Right atrium auricular region (tissue), 2 donors: ENCODE measurements at places on chromosomes 4 and X. TPM values are rescaled to one million over a fixed set of nuclear protein-coding genes. Genes with fewer than 3 reads are reported as not detected.

The DCAF8L2 gene
- not detected for total RNA-seq

DNA sequence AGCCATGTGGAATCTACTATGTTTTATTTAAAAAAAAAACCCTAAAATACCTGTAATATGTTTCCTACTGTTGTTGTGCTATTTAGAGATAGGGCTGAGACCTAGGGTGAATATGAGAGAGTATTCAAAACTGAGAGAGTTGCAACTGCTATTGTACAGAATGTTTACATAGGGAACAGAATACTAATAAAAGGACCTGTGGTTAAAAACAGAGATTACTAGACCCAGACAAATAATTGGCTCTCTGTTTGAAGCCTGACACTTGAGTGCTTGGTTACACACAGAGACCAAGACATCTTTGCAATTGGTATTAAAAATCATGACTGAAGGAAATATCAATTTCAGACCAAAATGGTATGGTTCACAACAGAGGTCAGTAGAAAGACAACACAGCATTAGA, 278.9 kb upstream of the GIMD1 start:
- H3K36me3 ChIP-seq, result no peaks in the 10 kb centered on the region
- no peaks in the 10 kb centered on the region for H3K27me3 ChIP-seq
- no peaks in the 10 kb centered on the region for H3K4me1 ChIP-seq
- H3K27ac ChIP-seq, result no peak overlapping the region
- DNase-seq, result no peak

DNA sequence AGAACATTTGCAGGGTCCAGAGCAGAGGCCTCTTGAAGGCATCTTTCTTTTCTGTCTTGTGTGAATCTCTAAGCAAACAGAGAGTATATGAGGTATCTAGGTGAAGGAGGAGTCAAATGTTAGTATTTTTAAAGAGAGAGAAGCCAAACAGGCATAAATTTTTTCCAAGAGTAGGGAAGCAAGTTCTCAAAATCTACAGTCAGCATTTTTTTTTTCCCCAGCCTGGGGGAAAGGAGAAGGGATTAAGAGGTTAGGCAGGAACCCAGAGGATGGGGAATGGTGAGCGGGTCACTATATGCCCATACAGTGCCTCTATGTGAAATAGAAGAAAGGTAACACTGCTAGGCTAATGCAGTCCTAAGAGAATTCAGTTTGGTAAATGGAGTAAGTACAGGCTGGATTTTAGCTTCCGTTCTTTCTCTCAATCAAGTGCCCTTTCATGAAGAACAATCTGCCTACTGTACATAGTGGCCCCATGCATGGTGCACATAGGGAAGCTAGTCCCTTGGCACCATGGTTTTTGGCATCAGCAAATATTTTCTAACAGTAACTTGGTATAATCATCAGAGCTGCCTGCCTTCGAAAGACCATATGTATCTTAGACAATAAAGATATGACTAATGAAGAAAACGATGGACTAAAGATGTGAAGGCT, 163.1 kb upstream of the MAB21L2 start:
- no peaks in the 10 kb centered on the region for H3K4me1 ChIP-seq
- no peak for DNase-seq
- H3K27me3 ChIP-seq, result no peaks in the 10 kb centered on the region
- H3K4me3 ChIP-seq, result no peak overlapping the region

The SHISA3 gene
- 14.5 TPM for total RNA-seq

- peaks cover 85% of the 10 kb centered on the region for H3K36me3 ChIP-seq
- H3K4me1 ChIP-seq, result no peaks in the 10 kb centered on the region
Measured at GRCh38 chr4:1987721-1988326, 20.9 kb downstream of the NELFA start.

GRCh38 chrX:8462488-8462887, 2.1 kb upstream of the VCX3B start:
- no peak overlapping the region for H3K4me3 ChIP-seq
- no peak overlapping the region for H3K27ac ChIP-seq
- no peaks in the 10 kb centered on the region for H3K4me1 ChIP-seq
- no peaks in the 10 kb centered on the region for H3K36me3 ChIP-seq
- no peak for DNase-seq

The NHS gene
- 2.0 TPM for total RNA-seq

The SORCS2 gene
- total RNA-seq, result 1.5 TPM

DNA sequence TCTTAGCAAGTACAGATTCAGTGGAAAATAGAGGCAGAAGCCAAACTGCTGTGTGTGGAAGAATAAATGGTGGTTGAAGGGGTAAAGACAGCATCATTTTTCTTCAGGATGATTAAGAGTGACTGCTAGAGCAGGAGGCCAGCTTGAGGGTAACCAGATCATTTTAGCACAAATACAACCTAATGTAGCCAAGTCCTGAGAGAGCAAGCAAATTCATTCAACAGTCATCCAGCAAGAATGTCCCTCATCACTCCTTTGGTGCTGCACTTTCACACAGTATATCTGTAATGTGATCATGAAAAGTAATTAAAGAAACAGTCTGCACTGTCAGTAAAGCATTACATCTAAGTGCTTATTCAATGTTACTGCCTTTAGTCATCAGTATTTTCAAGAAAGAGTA, 44.8 kb downstream of the NPFFR2 start:
- H3K27ac ChIP-seq, result no peak overlapping the region
- no peaks in the 10 kb centered on the region for H3K4me1 ChIP-seq
- no peaks in the 10 kb centered on the region for H3K36me3 ChIP-seq
- no peak overlapping the region for H3K4me3 ChIP-seq
- DNase-seq, result no peak

DNA sequence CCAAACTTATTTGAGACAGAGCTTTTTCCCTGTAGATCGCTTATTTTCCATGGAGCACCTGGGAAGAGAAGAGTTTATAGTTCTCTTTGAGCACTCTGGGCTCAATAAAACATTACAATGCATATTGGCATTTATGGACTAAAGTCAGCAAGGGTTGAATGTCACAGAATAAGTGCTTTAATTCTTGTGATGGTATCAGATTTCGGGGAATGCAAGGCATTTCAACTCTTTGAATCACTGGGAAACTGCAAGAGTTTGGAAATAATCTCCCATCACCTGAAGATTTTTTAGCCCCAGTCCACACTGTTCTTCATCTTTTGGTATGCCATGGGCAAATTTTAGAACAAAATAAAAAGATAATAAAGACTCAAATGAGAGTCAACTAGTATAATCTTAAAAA, 111.5 kb upstream of the WDFY3 start:
- H3K27me3 ChIP-seq, result no peaks in the 10 kb centered on the region
- H3K4me1 ChIP-seq, result no peaks in the 10 kb centered on the region
- no peak overlapping the region for H3K27ac ChIP-seq
- H3K4me3 ChIP-seq, result no peak overlapping the region
- no peak for DNase-seq

The PPARGC1A gene
- total RNA-seq, result 41.6 TPM

The NMU gene
- total RNA-seq, result not detected

GRCh38 chr4:122661176-122662160, 40.6 kb upstream of the IL21 start:
- peaks cover 7% of the 10 kb centered on the region for H3K4me1 ChIP-seq
- DNase-seq, result no peak
- H3K4me3 ChIP-seq, result no peak overlapping the region

GRCh38 chr4:59598330-59598618, 1601.9 kb upstream of the ADGRL3 start:
- no peak overlapping the region for H3K4me3 ChIP-seq
- H3K36me3 ChIP-seq, result no peaks in the 10 kb centered on the region
- H3K27ac ChIP-seq, result no peak overlapping the region

DNA sequence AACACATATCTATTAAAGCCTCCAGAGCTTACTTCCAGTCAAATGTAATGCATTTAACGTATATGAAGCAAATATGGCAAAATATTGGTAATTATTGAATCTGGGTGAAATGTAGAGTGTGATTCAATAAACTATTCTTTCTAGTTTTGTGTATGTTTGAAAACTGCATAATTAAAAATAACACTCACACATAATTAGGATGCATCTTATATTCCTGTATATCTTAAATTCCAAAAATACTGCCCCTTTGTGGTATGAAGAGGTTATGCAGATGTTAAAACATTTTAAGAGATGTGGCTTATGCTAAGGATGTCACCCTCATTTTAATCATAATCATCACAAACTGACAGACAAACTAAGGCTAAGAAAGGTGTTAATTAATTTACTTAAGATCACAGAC, 182.9 kb downstream of the COX18 start:
- no peak overlapping the region for H3K4me3 ChIP-seq
- H3K27ac ChIP-seq, result no peak overlapping the region
- no peak for DNase-seq

GRCh38 chrX:38095971-38096529, 89.7 kb downstream of the SYTL5 start:
- H3K27ac ChIP-seq, result no peak overlapping the region
- no peaks in the 10 kb centered on the region for H3K4me1 ChIP-seq
- H3K4me3 ChIP-seq, result no peak overlapping the region
- H3K27me3 ChIP-seq, result no peaks in the 10 kb centered on the region
- H3K36me3 ChIP-seq, result no peaks in the 10 kb centered on the region

DNA sequence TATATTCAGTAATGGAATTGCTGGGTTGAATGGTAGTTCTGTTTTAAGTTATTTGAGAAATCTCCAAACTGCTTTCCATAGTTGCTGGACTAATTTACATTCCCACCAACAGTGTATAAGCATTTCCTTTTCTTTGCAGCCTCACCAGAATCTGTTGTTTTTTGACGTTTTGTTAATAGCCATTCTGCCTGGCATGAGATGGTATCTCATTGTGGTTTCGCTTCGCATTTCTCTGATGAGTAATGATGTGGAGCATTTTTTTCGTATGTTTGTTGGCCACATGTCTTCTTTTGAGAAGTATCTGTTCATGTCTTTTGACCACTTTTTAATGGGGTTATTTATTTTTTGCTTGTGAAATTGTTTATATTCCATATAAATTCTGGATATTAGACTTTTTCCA, 13.6 kb upstream of the MAGED4B start:
- no peaks in the 10 kb centered on the region for H3K36me3 ChIP-seq
- no peaks in the 10 kb centered on the region for H3K27me3 ChIP-seq
- no peak for DNase-seq
- no peak overlapping the region for H3K4me3 ChIP-seq
- H3K4me1 ChIP-seq, result no peaks in the 10 kb centered on the region

DNA sequence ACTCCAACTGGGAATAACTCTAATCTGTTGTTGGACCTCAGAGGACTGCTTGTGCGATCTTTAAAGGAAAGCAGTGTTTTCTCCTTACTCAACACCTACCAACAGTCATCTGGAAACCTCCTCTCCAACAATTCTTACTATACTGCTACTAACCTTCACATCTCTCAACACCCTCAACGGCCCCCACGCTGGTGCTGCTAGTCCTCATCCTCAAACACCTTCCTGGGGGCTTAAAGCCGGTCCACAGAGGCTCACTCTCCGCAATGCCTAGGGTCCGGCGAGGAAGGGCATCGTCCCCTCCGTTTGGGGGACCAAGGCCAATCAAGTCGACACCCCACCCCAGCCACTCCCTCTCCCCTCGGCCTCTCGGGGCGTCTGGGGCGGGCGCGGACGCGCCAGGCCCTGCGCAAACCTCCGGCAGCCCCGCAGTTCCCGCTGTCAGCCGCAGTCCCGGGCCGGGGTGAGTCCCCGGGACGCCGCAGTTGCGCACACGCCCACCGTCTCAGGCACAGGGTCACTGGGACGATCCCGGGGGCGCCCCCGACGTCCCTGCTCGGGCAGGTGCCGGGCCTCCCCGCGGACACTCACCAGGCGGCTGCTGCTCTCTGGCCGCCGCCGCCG, 418 bp downstream of the TAB3 start:
- no peaks in the 10 kb centered on the region for H3K27me3 ChIP-seq
- no peaks in the 10 kb centered on the region for H3K36me3 ChIP-seq
- H3K27ac ChIP-seq, result peak overlapping the region; percentile 86
- peak overlapping the region; percentile 83 for H3K4me3 ChIP-seq

DNA sequence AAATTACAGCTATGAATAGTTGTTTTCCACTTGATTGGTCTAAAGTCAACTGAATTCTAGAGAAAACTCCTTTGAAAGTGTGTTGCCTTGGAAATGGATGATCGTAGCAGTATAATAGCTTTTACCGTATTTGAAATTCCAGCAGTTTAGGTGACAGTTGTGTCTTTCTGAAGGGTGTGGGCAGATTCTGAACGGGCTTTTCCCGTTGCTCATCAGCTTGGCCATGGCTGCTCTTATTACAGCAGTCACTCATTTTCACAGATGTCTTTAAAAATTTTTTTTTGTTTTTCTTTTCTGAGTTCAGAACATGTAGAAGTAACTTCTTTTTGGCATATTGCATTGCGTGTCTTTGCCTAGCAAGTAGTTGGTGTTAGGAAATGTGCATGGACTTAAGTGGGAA, 69.6 kb upstream of the SLC4A4 start:
- no peak overlapping the region for H3K27ac ChIP-seq
- H3K36me3 ChIP-seq, result no peaks in the 10 kb centered on the region
- H3K27me3 ChIP-seq, result no peaks in the 10 kb centered on the region
- H3K4me1 ChIP-seq, result peaks cover 13% of the 10 kb centered on the region

GRCh38 chr4:73862322-73862721, 6.9 kb upstream of the CXCL1 start:
- H3K4me3 ChIP-seq, result no peak overlapping the region
- no peaks in the 10 kb centered on the region for H3K4me1 ChIP-seq
- no peaks in the 10 kb centered on the region for H3K36me3 ChIP-seq
- DNase-seq, result no peak
- no peaks in the 10 kb centered on the region for H3K27me3 ChIP-seq

- no peaks in the 10 kb centered on the region for H3K36me3 ChIP-seq
- H3K27ac ChIP-seq, result no peak overlapping the region
- DNase-seq, result no peak
- H3K4me1 ChIP-seq, result no peaks in the 10 kb centered on the region
Measured at GRCh38 chr4:177371461-177371860, 61.8 kb downstream of the NEIL3 start.

The CLDN24 gene
- not detected for total RNA-seq

- H3K4me3 ChIP-seq, result no peak overlapping the region
- DNase-seq, result no peak
- H3K4me1 ChIP-seq, result no peaks in the 10 kb centered on the region
Measured at GRCh38 chr4:3442959-3443749, 1.4 kb downstream of the HGFAC start.

DNA sequence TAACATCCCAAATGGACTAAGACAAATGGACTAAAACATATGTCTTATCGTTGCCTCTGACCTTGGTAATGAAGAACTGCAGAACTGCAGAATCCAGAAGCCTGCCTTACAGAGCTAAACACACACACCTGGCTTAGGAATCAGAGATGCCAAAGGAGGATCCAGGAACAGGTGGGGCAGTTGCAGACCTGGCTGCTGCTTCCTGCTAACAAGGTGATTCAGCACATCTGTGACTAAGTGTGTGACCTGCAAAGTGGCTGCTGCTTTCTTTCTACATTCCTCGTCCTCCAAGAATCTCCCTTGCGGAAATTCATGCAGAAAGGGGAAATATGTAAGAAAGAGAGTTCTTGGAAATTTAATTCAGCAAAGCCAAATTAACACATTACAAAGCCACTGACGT, 96.8 kb upstream of the NLGN4X start:
- no peak overlapping the region for H3K27ac ChIP-seq
- no peaks in the 10 kb centered on the region for H3K27me3 ChIP-seq
- DNase-seq, result no peak
- no peaks in the 10 kb centered on the region for H3K4me1 ChIP-seq
- H3K4me3 ChIP-seq, result no peak overlapping the region

DNA sequence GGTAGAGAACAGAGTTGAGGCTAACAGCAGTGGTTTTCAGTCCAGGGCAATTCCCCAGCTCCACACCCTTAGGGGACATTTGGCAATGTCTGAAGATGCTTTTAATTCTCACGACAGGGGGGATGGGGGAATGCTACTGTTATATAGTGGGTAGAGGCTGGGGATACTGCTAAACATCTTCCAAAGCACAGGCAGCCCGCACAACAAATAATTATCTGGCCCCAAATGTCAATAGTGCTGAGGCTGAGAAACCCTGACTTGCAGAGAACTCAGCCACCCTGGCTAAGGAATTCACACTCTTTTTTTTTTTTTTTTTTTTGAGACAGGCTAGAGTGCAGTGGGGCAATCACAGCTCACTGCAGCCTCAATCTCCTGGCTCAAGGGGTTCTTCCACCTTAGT, 60.6 kb downstream of the POLR2B start:
- H3K27me3 ChIP-seq, result no peaks in the 10 kb centered on the region
- no peak for DNase-seq
- H3K27ac ChIP-seq, result no peak overlapping the region
- no peaks in the 10 kb centered on the region for H3K36me3 ChIP-seq
- H3K4me3 ChIP-seq, result no peak overlapping the region
